ENCODE measurements at places on chromosomes 7 and 10.

DNA sequence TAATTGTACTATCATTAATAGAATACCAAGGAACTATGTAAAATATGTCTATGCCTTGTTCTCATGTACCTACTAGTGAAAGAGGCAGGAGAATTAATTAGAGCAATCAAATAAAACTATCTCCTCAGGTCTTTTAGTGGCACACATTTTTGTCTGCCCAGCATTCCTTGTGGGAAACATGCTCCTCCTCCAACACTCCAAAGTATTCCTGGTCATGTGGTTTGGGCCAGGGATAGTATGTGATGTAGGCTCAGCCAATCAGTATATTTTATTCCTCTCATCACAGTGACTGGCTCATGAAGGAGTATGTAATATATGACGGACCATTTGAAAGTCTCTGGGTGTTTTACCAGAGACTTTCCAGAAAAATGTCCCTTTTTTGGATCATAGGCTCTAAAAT, 16.7 kb upstream of the SYPL1 start:
- peak; percentile 38 for DNase-seq

DNA sequence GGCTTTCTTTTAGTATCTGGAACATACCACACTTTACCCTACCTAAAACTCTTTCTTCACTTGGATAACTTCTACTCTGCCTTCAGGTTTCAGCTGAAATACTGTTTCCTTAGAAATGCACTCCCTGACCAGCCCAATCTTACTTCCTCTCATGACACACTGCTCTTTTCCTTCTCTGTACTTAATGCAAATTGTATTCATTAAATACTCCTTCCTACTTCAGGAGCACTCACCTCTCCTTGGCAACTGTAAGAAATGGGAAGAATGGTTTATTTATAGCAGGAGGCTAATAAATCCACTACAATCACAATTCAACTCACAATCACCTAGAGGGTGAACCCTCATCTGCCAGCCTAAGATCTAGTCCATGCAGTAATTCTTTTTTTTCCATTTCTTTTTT, 15.2 kb downstream of the ZCWPW1 start:
- no peak for DNase-seq

DNA sequence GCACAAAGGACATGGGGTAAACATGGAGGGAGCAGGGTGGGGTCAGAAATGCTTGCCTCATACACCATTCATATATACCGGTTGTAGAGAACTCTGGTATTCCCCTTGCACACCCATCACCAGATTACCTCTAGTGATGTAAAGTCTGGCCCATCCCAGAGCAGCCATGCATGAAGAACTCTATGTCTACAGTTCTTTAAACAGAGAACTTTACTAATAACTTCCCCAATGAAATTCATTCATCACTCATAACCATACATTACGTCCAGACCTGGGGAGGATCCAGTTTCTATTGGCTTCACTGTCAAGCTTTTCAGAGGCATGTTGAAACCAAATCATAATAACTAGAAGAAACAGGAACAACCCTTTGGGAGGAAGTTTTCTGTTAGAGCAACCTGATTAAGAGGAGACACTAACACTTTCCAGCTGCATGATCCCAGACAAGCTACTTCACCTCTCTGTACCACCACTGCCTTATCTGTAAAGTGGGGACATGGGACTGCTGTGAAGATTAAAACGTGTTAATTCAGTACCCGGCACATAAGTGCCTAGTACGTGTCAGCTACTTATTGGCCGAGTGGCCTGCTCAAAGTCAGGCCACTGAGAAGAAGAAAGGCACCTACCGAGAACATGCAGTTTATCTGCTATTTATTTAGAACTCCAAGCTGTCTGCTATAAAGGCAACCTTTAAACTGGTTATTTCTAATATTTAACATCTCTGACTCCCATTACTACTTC, 59.7 kb downstream of the IGF2BP3 start:
- DNase-seq = no peak

GRCh38 chr10:31940839-31941653, 12.4 kb upstream of the ARHGAP12 start:
- DNase-seq = peak; percentile 95

GRCh38 chr10:12608761-12609160, 259.4 kb downstream of the CAMK1D start:
- no peak for DNase-seq

- DNase-seq = no peak
These were observed 8.3 kb upstream of the SLC25A13 start for GRCh38 chr7:96330193-96330592.
